ENCODE measurements at places on chromosomes 1 and 21.

- DNase-seq: no peak
Observed at GRCh38 chr1:60893136-60893930, 189.0 kb upstream of the NFIA start.

DNA sequence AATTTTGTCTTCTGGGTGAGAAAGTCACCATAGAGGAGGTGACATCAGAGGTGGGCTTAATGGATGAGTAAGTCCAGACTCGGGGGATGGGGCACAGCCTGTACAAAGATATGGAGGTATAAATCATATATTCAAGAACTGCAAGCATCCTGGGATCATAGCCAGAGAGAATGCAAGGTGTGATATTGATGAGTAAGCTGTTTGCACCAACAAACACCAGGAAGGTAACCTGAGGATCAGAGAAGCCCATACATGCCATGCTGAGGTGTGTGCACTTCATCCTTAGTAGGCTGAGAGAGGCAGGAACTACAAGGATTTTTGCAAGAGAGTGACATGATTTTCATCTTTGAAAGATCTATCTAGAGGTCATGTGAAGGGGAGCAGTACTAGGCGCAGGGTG, 306.4 kb downstream of the HHAT start:
- no peak for DNase-seq

- DNase-seq: no peak
Observed at GRCh38 chr1:32194984-32195383, 5.4 kb upstream of the CCDC28B start.

DNA sequence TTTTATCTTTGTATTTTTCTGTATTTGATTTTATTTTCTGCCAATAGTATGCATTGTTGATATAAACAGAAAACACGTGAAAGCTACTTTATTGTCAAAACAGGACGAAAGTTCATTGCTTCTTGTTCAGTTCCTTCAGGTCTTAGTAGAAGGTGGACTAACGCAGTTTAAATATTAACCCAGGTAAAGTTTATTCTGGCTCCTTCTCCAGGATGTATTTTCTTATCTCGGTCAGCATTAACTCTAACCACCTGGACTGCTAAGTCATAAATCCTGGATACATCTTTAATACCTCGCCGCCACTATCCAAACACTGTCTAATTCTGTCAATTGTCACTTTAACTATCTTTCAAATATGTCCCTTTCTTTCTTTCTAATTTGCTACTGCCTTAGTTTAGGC, 5.7 kb upstream of the SOAT1 start:
- no peak for DNase-seq

- DNase-seq: no peak
Observed at GRCh38 chr1:93804412-93804811, 74.6 kb downstream of the DNTTIP2 start.

DNA sequence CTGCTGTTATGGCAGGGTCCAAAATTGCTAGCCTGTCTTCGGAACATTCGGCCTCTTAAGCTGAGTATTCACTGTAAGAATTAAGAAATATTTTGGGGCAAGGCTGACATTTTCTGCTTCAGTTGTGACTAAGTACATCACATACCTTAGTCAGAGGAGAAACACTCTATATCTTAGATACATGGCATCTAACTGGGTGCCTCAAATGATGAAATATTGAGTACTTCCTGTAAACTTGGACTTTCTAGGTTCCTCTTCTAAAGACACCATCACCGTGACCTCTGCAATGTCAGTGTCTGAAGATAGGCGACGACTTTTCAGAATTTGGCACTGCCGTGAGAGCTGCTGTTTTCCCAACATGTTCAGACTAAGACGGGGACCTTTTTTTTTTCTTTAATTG, 65.6 kb downstream of the PCBP3 start:
- no peak for DNase-seq
